ENCODE measurements at places on chromosomes 12 and 14.

- no peak for DNase-seq
Measured at GRCh38 chr12:60162988-60163720, 567.3 kb downstream of the SLC16A7 start.

GRCh38 chr12:2756756-2757155 is 38.0 kb upstream of the FKBP4 start:
- no peak for DNase-seq

- DNase-seq, result no peak
Measured at GRCh38 chr14:61563880-61564617, 131.3 kb upstream of the HIF1A start.

DNA sequence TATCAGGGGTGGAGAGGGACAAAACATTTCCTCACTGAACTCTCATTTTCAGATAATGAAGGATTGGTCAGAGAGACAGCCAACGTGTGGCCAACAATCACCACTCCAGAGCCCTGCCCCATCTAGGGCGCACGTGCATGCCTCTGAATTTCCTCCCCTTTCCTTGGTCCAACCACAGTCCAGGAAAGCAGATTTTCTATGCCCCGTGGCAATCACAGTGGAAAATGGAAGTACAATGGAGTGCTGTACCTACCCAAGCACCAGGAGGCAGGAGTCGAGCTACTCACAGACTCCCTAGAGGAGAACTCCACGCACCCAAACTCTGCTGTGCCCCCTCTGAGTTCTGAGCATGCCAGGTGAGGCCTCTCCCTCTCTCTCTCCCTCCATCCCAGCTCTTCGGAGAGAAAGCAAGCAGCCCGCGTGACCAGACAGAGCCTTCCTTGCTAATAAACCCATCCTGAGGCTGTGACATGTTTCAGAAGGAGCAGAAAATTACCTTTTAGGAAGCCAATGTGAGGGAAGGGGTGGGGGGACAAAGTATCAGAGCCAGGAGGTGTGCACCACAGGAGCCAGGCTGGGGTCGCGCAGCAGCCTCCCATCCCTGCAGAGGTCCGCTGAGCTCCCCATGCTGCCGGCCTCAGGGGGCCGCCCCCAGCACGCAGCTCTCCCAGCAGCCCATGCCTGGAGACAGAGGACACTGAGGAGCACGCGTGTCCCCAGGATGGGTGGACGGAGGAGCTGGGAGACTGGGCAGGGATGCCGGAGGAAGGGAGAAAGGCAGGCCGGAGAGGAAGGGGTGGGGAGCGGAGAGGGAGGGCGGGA is 73.4 kb downstream of the PITPNM2 start:
- DNase-seq, result no peak

DNA sequence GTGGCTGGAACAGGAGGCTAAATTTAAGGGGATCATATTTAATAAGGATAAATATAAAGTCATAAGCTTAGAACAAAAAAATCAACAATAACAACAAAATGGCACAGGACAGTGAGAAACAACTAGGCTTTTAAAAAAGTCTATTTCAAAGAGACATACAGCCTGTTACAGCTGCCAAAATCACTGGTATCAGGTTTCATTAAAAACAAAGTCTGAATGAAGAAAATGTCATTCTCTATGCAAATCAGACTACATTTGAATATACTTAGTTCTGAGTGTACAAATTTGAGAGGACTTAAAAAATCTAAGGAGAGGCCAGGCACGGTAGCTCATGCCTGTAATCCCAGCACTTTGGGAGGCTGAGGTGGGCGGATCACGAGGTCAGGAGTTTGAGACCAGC is 44.0 kb downstream of the TFCP2 start:
- DNase-seq, result no peak

DNA sequence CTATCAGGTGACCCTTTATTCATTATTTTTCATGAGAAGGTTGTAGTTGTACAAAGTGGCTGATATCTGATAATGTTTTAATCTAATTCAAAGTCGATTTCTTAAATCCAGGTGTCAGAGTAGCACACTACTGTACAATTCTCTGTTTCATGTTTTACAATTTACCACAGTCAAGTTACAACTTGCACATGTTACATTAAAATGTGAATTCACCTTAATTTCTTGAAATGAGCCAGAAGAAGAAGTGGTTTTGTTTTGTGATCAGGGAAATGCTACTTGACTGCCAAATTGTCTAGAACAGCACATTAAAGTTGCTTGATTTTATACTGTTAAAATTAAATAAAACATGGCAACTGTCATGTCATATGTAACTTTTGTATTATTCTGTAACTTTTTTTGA is 23.2 kb downstream of the LRRK2 start:
- DNase-seq, result no peak

DNA sequence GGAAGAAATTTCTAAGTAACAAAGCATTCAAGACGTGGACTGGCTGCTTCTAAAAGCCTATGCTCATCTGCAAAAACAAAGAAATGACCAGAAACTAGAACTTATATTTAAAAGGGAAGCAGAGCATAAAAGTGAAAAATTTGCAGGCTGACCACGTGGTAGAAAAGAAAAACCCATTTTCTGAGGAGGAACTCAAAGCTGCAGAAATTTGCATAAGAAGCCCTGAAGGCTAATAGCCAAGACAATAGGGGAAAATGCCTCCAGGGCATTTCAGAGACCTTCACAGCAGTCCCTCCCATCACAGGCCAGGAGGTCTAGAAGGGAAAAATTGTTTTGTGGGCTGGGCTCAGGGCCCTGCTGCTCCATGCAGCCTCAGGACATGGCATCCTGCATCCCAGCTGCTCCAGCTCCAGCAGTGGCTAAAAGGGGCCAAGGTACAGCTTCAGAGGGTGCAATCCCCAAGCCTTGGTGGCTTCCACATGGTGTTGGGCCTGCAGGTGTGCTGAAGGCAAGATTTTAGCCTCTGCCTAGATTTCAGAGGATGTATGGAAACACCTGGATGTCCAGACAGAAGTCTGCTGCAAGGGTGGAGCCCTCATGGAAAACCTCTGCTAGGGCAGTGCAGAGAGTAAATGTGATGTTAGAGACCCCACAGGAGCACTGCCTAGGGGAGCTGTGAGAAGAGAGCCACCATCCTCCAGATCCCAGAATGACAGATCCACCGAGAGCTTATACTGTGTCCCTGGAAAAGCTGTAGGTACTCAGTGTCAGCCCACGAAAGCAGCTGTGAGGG is 55.5 kb downstream of the CHGA start:
- no peak for DNase-seq

GRCh38 chr12:74981541-74981940 is 228.1 kb downstream of the KCNC2 start:
- no peak for DNase-seq

- DNase-seq, result peak; percentile 69
Measured at GRCh38 chr12:124698211-124698997, 131.0 kb upstream of the NCOR2 start.

- peak; percentile 89 for DNase-seq
Measured at GRCh38 chr14:96038920-96039632, at the start of gene C14orf132. C14orf132 (plus strand) TSS chr14:96039362; CDS start chr14:96039501, 139 bp downstream.

DNA sequence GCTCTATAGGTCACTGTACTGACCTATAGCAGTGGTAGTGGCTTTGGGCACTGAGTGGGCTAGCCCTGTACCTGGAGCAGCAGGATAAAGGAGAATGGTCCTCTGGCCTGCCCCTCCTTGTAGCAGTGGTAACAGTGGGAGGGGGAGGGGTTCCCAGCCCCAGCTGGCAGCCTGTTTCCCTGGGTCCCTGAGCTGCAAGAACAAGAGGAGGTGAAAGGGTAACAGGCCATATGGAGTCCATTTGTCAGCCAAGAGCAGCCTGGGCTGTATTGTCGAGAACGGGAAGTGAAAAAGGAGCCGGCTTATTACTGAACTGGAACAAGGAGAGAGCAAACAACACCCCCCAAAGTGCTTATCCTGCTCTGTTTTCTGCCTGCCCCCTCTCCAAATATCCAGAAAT is 73.8 kb upstream of the SRSF5 start:
- no peak for DNase-seq
